Midbrain (tissue), 1 donor: ENCODE measurements at places on chromosomes 5 and 9.
A peak's percentile ranks its signal among the peaks of the same experiment; 100 is the strongest.

DNA sequence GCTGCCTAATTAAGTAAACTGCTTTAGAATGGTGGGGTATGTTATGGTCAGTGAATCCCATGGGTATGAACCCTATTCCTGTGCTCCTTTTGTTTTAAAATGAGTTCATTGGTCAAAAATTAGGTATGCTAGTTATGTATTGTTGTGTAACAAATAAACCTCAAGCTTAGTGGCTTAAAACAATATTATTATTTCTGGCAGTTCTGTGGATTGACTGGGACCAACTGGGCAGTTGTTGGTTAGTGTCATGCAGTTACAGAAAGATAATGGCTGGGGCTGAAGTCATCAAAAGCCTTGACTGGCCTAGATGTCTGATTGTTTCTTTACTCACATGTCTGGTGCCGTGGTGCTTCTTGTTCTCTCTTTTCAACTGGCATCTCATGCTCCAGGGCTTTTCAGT is 8.9 kb upstream of the PTAR1 start:
- no peak for DNase-seq

DNA sequence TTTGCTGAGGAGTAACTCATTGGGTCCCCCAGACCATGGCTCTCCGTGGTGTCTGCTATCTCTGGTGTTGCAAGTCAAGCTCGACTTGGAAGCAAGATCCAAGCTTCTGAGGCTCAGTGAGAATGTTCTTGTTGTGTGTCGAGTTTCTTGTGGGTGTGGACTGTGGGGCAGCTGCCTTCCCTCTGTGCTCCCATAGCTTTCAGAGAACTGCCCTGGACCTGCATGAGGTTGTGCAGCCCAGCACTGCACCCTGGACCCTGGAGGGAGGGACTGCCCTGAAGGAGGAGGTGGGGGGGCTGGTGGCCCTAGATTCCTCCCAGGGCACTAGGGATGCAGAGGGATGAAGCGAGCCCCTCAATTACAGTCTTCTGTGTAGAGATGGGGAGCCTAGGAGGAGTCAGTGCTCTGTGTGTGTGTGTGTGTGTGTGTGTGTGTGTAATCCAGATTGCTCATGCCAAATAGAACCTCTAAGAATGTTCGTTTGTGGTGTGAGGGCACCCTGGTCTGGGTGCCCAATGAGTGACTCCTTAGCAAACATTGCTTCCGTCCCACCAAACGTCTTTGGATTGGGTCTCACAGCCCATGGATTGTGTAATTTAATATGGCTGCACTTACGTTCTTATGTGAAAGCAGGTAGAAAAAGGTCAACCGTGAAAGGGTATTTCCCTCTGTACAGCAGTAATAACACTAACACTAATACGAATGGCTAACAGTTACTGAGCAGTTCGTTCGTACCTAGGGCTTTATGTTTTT is 143.3 kb upstream of the LMX1B start:
- DNase-seq: no peak

GRCh38 chr5:115602591-115603125 is 379 bp upstream of the TICAM2 start:
- peak; percentile 45 for DNase-seq

DNA sequence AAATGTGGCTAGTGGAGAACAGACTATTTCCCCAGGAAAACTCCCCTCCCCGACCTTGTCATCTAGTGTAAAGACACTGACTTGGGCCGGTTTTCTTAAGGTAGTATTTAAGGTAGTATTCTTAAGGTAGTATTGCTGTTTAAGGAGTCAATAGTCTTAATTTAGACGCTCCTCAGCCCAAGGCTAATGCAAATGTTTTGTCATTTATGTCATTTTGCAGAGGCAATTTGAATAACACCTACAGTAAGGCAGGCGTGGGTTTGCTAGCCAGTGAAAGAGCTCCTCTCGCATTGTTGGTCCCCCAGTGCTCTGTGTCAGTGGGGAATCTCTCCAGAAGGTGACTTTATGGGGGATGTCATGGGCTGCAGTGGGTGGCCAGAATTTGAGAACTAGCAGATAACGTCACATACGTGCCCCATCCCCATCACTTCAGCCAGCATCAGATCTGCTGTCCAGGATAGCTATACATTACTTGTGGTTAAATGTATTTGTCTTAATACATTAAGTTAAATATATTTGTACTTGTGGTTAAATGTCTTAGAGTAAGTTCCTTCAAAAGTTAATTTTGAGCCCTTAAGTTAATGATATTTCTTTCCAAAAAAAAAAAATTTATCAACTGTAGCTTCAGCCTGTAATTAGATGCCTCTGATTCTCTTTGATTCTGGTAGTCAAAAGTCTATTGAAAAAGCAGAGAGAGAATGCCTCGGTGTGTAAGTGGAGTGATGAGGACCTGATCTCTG is 2.6 kb downstream of the PPP1R26 start:
- no peak for DNase-seq

DNA sequence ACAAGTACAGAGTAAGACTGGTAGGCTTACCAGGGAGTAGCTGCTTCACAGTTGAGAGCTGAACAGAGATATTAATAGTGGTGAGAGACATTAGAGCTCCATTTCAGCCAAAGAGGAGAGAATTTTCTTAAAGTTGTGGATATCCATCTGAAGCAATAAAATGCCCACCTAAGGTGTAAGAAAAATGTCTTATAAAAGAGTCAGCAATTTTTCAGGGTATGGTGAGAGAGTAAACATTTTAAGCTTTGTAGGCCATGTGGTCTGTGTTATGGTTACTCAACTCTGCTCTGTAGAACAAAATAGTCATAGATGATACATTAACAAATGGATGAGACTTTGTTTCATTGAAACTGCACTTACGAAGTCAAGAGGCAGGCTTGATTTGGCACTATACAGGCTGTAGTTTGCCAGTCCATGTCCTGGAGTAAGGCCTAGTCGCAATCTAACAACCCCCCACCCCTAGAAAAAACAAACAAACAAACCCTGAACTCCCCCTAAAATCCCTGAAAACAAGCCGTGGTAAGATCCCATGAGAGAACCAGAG is 945.4 kb upstream of the SEMA6A start:
- DNase-seq: no peak

GRCh38 chr5:167895899-167896659 is 395.4 kb upstream of the WWC1 start:
- no peak for DNase-seq

DNA sequence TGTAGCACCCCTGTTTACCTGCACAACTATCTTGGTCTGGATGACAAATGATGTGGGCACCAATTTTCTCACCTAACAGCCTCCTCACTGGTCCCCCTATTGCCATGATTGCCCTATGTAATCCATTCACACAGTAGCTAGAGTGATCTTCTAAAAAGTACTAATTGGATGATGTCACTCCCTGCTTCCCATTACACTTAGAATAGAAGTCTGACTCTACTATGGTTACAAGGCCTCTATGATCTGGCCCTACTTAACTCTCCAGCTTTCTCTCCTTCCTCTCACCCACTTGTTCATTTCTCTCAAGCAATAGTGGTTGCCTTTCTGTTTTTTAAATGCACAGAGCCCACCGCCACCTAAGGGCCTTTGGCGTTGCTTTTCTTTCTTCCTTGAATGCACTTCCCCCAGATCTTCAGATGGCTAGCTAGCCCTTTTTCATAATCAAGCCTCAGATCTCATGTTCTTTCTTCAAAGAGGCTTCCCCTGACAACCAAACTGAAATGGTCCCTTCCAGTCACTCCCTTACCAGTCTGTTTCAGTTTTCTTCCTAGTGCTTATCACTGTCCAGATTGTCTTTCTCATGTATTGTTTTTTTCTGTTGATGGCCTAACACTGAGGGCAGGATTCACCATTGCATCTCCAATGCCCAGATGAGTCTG is 8.7 kb downstream of the IGIP start:
- DNase-seq: no peak

DNA sequence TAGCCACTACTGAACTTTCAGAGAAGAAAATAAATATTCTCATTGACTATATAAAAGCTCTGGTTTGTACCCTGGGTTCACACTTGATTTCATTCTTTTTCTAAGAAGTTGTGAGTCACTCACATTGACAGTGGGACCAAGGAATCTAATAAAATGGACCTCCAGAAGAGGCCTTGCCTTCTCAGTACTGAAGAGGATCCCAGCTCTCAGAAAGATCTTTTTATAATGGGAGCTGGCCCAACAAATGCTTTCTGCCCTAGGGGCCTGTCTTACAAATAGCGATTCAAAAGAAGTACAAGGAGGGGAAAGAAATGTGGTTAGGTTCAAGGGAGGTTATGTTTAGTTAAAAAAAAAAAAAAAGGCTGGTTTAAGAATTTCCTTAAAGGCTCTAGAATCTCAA is 237.9 kb downstream of the ISL1 start:
- DNase-seq: no peak

GRCh38 chr9:133493428-133493827 is 14.5 kb upstream of the SLC2A6 start:
- DNase-seq: no peak

DNA sequence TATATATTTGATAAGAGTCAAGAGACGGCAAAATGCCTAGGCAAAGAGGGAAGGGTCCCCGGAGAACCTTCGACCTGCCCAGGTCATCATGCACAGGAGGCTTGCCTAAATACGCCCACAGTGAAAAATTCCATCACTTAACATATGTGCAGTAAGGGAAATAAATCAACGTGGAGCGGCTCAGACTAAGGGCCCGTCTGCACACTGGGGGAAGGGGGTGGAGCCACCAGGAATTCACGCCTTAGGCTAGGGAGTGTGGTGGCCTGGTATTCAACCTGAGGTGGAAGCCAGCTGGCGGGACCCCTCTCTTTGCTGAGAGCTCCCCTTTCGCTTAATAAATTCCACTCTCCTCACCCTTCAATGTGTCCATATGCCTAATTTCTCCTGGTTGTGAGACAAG is 8.3 kb downstream of the PTBP3 start:
- DNase-seq: no peak

GRCh38 chr5:149254506-149254905 is 17.2 kb upstream of the AFAP1L1 start:
- DNase-seq: no peak

DNA sequence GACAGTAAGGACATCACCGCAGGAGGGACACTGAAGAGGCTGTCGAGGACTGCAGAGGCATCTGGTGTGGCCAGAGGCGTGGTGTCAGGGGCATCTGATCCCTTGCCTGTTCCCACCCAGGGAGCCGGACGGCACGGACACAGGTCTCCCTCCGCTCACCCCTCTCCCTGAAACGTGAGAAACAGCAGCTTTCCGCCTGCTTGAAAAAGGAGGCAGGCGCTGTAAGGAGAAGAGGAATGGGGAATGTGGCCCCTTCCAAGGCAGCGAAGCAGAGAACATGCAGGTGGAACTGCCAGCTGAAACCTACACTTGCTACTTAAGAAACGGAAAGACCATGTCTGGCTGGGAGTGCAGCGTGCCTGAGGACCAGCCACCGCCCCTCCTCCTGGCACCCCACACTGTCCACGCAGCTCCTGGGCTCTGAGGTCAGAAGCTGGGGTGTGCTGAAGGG is 176.2 kb downstream of the GAPVD1 start:
- no peak for DNase-seq

- no peak for DNase-seq
These were observed 115.5 kb downstream of the PTTG1 start for GRCh38 chr5:160537116-160537515.

GRCh38 chr9:96408409-96409280 is 9.5 kb downstream of the ZNF367 start:
- no peak for DNase-seq

- no peak for DNase-seq
These were observed 50.9 kb downstream of the CERT1 start for GRCh38 chr5:75460532-75460931.

DNA sequence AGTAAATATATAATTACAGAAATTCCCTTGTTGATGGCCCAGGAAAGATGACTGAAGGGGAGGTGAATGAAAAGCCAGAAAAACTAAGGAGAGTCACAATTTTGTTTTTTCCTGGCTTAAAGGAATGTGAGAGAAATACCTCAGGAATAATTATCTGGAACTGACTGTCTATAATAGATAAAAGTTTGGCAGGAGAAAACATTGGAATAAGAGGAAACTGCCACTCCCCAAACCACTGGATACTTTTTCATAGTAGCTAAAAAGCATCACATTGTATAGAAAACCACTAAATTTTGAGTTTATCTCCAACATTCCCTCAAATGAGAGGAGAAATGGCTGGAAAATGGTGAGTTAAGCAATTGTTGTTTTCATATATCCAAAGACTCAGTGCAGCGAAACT is 326.0 kb downstream of the NPR3 start:
- no peak for DNase-seq

DNA sequence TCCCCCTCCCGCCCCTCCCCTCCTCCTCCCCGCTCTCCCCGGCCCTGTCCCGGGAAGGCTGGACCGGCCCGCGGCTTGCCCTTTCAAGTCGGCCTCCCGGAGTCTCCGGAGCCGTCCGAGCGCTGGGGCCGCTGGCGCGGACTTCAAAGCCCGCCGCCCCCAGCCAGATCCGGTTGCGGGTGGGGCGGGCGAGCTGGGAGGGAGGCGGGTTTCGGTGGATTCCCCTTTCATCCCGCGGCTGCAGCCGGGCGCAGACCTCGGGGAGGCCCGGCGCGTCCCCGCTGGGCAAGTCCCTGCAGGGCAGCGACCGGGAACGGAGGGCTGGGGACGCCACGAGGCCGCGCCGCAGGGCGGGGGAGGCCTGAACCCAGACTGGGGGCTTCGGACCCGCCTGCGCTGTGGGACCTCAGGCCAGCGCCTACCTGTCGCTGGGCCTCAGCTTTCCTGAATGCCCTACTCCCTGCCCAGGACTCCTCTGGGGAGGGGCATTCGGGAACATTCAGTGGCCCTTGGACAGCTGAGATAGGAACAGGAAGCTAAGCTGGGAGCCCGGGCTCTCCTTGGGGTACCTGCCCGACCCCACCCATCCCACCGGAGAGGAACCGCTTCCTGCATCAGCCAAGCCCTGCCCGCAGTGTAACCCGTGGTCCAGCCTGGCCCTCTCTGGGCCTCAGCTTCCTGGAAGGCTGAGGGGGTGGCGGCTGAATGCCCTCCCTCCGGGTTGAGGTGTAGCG is 23.4 kb downstream of the C9orf50 start:
- no peak for DNase-seq

- no peak for DNase-seq
These were observed 111.5 kb downstream of the HTR4 start for GRCh38 chr5:148542812-148543211.

DNA sequence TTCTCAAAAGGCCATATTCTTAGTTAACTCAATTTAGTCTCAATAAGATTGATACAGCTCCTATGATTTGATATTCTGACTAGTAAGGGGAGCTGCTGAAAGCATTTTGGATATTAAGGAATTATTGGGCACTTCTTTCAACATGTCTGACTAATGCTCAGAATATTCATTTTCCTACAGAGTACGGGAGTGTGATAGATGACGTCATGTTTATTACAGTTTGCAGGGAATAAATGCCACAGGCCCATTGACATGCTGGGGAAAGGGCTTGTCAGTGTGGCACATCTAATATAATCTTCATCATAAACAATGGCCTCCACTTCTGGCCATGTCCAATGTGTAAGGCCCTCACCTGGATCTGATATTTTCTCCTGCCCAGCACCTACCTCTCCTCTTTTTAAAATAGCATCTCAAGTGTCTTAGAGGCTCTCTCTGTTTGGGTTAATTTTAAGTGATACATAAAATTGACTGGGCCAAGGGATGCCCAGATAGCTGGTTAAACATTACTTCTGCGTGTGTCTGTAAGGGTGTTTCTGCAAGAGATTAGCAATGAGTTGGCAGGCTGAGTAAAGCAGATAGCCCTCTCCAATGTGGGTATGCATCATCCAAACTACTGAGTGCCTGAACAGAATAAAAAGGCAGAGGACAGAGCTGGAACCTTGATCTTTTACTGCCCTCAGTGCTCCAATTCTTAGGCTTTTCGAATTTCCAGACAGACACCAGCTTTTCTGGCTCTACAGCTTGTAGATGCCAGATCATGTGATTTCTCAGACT is 99.3 kb downstream of the SLC24A2 start:
- no peak for DNase-seq

- no peak for DNase-seq
These were observed 4.7 kb downstream of the SARDH start for GRCh38 chr9:133733421-133733795.

GRCh38 chr5:88934439-88934838 is 51.5 kb upstream of the MEF2C start:
- no peak for DNase-seq
